ENCODE measurements at places on chromosomes 4 and X.

GRCh38 chrX:6313356-6313755, 84.7 kb upstream of the NLGN4X start:
- no peak for DNase-seq
- no peak overlapping the region for H3K27ac ChIP-seq

GRCh38 chr4:182800216-182800515, 117.0 kb downstream of the DCTD start:
- no peaks in the 10 kb centered on the region for H3K36me3 ChIP-seq
- H3K4me1 ChIP-seq, result no peaks in the 10 kb centered on the region
- no peak overlapping the region for H3K27ac ChIP-seq
- no peak overlapping the region for H3K4me3 ChIP-seq
- no peak for DNase-seq

- H3K27me3 ChIP-seq, result peaks cover 3% of the 10 kb centered on the region
- H3K4me3 ChIP-seq, result peak within 1 kb of the TSS; percentile 84
- peak within 1 kb of the TSS; percentile 88 for H3K27ac ChIP-seq
These were observed at the start of gene TRIM61 for GRCh38 chr4:164977243-164978164. TSS of gene TRIM61 (minus strand) at chr4:164977657. CDS start at chr4:164970002, 7,655 bp downstream.

GRCh38 chrX:3728454-3728853, 15.0 kb upstream of the PRKX start:
- no peak for DNase-seq
- H3K36me3 ChIP-seq, result no peaks in the 10 kb centered on the region
- no peak overlapping the region for H3K27ac ChIP-seq

GRCh38 chr4:157808796-157809383, 363.9 kb downstream of the GASK1B start:
- H3K4me1 ChIP-seq, result no peaks in the 10 kb centered on the region
- H3K27ac ChIP-seq, result no peak overlapping the region
- no peaks in the 10 kb centered on the region for H3K36me3 ChIP-seq

- DNase-seq, result no peak
- no peak overlapping the region for H3K27ac ChIP-seq
- H3K27me3 ChIP-seq, result no peaks in the 10 kb centered on the region
- no peak overlapping the region for H3K4me3 ChIP-seq
- H3K4me1 ChIP-seq, result no peaks in the 10 kb centered on the region
- H3K36me3 ChIP-seq, result peaks cover 19% of the 10 kb centered on the region
These were observed 156.1 kb downstream of the RAPGEF2 start for GRCh38 chr4:159258889-159259560.

DNA sequence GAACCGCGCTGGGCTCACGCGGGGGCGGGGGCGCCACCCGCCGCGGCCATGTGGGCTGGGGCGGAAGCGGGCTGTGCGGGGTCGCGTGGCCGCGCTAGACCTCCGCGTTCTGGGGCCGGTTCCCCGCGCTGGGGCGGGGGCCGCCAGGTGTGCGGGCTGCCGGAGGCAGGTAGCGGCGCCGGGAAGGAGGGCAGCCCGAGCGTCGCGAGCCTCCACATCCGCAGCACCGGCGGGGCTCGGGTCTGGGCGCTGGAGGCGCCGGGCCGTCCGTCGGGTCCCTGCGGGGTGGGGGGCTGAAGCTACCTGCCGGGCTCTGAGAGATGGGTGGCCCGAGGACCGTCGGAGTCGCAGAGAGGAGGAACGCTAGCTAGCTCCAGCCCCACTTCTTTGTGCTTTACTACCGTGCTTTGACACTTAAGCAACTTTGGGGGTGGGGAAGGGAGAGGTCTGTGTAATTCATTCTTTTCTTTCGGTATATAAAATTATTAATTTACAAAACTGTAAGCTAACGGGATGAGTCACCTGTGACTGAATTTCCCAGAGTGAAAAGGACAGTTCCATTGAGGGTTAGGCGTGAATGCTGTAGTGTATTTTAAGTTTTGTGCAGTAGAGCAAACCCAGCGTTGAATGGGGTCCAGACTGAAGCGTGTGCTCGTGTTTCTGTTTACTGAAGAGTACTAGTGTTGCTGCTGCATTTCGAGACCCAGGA, 689 bp downstream of the METAP1 start:
- peaks cover 25% of the 10 kb centered on the region for H3K36me3 ChIP-seq
- peak overlapping the region; percentile 85 for H3K4me3 ChIP-seq
- no peak for DNase-seq
- peaks cover 48% of the 10 kb centered on the region for H3K4me1 ChIP-seq
- H3K27me3 ChIP-seq, result no peaks in the 10 kb centered on the region
- H3K27ac ChIP-seq, result peak overlapping the region; percentile 90

GRCh38 chr4:145130130-145130529, 32.0 kb downstream of the ABCE1 start:
- H3K27ac ChIP-seq, result peak overlapping the region; percentile 89
- H3K27me3 ChIP-seq, result no peaks in the 10 kb centered on the region
- peaks cover 97% of the 10 kb centered on the region for H3K36me3 ChIP-seq
- no peak overlapping the region for H3K4me3 ChIP-seq

- H3K27me3 ChIP-seq, result peaks cover 38% of the 10 kb centered on the region
- H3K4me1 ChIP-seq, result no peaks in the 10 kb centered on the region
- no peaks in the 10 kb centered on the region for H3K36me3 ChIP-seq
- no peak overlapping the region for H3K4me3 ChIP-seq
- no peak overlapping the region for H3K27ac ChIP-seq
These were observed 284.4 kb downstream of the AFF2 start for GRCh38 chrX:148784856-148785255.

GRCh38 chr4:169313732-169314131, 43.0 kb upstream of the SH3RF1 start:
- no peak overlapping the region for H3K4me3 ChIP-seq
- no peak for DNase-seq
- no peaks in the 10 kb centered on the region for H3K4me1 ChIP-seq
- H3K36me3 ChIP-seq, result no peaks in the 10 kb centered on the region

DNA sequence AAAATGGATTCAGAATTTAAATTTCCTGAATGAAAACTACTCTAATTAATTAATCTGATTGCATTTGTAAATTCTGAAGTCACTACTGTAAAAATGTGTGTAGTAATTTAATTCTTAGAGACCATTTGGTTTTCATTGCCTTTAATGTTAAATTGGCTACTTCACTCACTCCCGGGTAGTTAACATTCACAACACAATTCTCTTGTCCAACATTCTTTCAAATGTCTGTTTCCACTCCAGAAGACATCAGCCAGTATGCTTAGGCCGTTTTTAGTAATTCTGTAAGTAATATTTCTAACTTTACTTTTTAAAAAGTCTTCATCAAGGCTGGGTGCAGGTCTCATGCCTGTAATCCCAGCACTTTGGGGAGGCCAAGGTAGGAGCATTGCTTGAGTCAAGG, 21.3 kb upstream of the USP46 start:
- H3K27ac ChIP-seq, result no peak overlapping the region
- H3K27me3 ChIP-seq, result peaks cover 7% of the 10 kb centered on the region
- no peaks in the 10 kb centered on the region for H3K4me1 ChIP-seq
- H3K36me3 ChIP-seq, result no peaks in the 10 kb centered on the region
- H3K4me3 ChIP-seq, result no peak overlapping the region
- DNase-seq, result no peak

- DNase-seq, result no peak
- no peaks in the 10 kb centered on the region for H3K36me3 ChIP-seq
- no peak overlapping the region for H3K27ac ChIP-seq
- H3K4me1 ChIP-seq, result no peaks in the 10 kb centered on the region
These were observed 16.5 kb upstream of the MXRA5 start for GRCh38 chrX:3362956-3363355.

DNA sequence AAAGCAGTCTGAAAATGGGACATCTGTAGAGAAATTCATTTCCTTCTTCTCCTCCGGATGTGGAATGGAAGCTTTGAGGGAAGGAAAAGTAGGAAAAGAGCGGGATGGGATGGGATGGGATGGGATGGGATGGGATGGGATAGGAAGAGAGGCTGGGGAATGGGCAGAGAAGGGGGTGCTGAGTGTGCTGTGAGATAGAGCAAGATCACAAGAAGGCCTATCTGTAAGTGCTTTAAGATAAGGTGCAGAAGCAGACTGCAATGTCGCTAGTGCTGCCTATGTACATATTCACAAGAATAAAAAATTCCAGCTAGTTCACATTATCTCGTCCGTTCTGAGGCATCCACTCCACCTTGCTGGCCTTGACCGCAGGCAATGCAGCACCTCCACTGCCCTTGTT, 86.2 kb downstream of the IRF2 start:
- H3K4me3 ChIP-seq, result no peak overlapping the region
- no peak overlapping the region for H3K27ac ChIP-seq
- DNase-seq, result no peak

DNA sequence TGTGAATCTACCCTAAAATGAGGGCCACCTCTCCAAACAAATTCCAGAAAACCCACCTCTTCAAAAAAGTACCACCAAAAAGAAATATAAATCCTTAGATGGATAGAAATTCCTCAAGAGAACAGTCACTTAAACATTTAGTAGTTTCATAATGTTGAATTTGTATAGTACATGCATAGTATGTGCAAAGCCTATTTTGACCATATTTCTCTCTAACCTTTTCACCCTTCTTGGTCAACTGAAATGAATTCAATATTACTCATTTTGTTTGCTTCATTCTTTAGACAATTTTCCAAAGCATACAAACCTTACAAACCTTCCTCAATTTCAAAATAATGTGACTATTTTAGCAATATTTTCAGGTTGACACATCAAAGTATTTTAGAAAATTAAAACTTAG, 4.1 kb downstream of the RHOXF1 start:
- no peak overlapping the region for H3K27ac ChIP-seq
- peaks cover 9% of the 10 kb centered on the region for H3K27me3 ChIP-seq
- no peak overlapping the region for H3K4me3 ChIP-seq
- no peaks in the 10 kb centered on the region for H3K36me3 ChIP-seq
- no peak for DNase-seq

GRCh38 chr4:151664289-151664688, 96.5 kb downstream of the GATB start:
- H3K27me3 ChIP-seq, result no peaks in the 10 kb centered on the region
- H3K4me1 ChIP-seq, result peaks cover 14% of the 10 kb centered on the region
- DNase-seq, result no peak
- no peaks in the 10 kb centered on the region for H3K36me3 ChIP-seq

DNA sequence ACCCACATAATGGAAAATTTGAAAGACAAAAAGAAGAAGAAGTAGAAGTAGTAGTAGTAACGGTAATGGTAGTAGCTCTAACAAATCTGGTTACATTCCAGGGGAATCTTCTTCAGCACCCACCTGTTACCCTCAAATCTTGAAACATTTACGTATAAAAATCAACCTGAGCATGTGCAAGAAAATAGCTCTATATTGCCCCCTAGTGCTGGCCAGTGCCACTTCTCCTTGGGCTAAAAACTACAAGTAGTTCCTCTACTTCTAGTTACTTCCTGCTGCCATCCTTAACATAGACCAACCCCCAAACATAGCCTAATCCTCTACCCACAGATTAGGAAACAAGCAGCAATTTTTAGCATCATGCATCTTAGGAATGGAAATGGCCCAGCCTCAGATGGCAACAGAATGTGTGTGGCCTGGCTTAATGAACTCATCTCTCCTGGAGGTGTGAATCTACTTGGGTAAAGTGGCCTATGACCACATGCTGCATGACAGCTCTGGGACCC, 3.1 kb downstream of the PDGFC start:
- H3K4me1 ChIP-seq, result peaks cover 9% of the 10 kb centered on the region
- DNase-seq, result no peak
- no peak overlapping the region for H3K27ac ChIP-seq
- H3K36me3 ChIP-seq, result no peaks in the 10 kb centered on the region
- H3K4me3 ChIP-seq, result no peak overlapping the region
- peaks cover 55% of the 10 kb centered on the region for H3K27me3 ChIP-seq

DNA sequence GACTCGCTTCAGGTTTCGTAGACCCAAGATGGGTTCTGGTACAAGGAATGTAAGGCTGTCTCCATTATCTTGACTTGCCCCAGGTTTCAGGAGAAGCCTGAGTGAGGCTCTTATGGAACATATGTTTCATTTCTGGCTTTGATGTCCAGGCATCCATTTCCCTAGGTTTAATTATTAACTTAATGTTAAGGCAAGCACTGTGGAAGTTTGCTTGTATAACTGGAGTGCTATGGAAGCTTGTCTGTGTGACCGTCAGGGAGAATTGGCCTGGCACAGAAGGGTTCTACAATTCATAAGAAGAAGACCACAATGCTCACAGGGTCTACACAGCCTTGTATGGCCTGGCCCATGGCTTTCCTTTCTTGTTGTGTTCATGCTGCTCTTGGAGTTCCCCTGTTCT, 47.2 kb upstream of the PPP1R2C start:
- H3K4me1 ChIP-seq, result peaks cover 4% of the 10 kb centered on the region
- no peak for DNase-seq
- H3K4me3 ChIP-seq, result no peak overlapping the region
- no peaks in the 10 kb centered on the region for H3K36me3 ChIP-seq
- peaks cover 8% of the 10 kb centered on the region for H3K27me3 ChIP-seq
- H3K27ac ChIP-seq, result no peak overlapping the region

- no peak overlapping the region for H3K4me3 ChIP-seq
- H3K27ac ChIP-seq, result no peak overlapping the region
- H3K36me3 ChIP-seq, result no peaks in the 10 kb centered on the region
- H3K27me3 ChIP-seq, result no peaks in the 10 kb centered on the region
- no peaks in the 10 kb centered on the region for H3K4me1 ChIP-seq
- DNase-seq, result no peak
These were observed 1026.9 kb upstream of the SLIT2 start for GRCh38 chr4:19224820-19225219.

DNA sequence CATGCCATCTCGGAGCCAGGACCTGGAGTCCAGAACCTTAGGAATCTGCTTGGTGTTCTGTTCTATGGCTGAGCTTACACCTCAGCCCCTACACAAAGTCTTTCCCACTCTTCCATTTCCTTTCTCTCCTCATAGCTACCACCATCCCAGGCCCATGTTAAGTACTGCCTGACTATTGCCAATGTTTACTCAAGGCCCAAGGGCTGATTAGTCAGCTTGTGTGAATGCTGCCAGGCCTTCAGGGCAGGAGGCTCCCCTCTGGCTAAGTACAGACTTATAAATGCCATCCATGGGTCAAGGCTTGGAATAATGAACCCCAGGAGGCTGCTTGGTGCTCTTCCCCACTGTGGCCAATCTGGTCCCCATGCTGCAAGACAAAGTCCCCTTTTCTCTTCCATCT, 411.6 kb upstream of the MAGEB18 start:
- no peaks in the 10 kb centered on the region for H3K36me3 ChIP-seq
- peaks cover 6% of the 10 kb centered on the region for H3K27me3 ChIP-seq
- no peak for DNase-seq
- no peak overlapping the region for H3K27ac ChIP-seq
- H3K4me1 ChIP-seq, result no peaks in the 10 kb centered on the region
- no peak overlapping the region for H3K4me3 ChIP-seq

DNA sequence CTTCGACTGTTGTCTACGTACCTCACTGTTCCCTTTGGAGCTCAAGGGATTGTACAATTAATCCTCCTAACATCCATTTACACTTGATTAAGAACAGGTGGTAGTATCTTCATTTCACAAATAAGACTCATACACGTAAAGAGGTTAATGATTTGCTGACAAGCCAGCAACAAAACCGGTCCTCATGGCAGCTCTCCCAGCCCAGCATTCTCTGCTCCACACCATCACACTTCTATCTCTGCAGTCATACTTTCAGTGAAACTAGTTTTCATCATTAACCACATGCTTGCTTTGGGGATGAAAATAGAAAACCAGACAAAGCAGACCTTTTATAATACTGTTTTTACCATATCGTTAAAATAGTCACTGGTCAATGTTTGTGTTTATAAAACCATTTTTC, 28.7 kb upstream of the CASK start:
- no peak for DNase-seq
- peaks cover 21% of the 10 kb centered on the region for H3K27me3 ChIP-seq
- H3K4me3 ChIP-seq, result no peak overlapping the region
- no peaks in the 10 kb centered on the region for H3K36me3 ChIP-seq

GRCh38 chrX:29587107-29587506, 628.3 kb upstream of the MAGEB2 start:
- peaks cover 2% of the 10 kb centered on the region for H3K27me3 ChIP-seq
- H3K36me3 ChIP-seq, result no peaks in the 10 kb centered on the region
- no peak overlapping the region for H3K27ac ChIP-seq
- DNase-seq, result no peak
